H4 (cell line): ENCODE measurements at places on chromosomes 5 and 9.

DNA sequence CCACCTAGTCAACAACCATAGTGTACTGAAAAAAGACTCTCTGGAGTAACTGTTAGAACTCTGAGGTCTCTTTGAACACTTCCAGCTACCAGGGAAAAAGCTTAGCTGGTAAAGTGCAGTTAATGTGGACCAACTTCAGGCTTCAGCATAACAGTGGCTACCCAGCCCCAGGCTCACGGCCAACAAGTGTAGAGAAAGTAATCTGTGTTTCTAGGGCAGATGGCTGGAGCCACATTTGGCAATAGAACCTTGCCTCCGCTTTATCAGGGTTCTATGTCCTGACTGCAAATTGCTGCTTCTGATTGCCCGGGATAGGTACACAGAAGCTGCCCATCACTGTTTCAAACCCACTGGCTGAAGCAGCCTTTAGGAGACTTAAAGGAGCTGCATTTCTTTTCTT lies 76.0 kb upstream of the SIMC1 start:
- no peak for DNase-seq

- DNase-seq, result no peak
These were observed 233.5 kb downstream of the FRMD3 start for GRCh38 chr9:83304686-83305085.

DNA sequence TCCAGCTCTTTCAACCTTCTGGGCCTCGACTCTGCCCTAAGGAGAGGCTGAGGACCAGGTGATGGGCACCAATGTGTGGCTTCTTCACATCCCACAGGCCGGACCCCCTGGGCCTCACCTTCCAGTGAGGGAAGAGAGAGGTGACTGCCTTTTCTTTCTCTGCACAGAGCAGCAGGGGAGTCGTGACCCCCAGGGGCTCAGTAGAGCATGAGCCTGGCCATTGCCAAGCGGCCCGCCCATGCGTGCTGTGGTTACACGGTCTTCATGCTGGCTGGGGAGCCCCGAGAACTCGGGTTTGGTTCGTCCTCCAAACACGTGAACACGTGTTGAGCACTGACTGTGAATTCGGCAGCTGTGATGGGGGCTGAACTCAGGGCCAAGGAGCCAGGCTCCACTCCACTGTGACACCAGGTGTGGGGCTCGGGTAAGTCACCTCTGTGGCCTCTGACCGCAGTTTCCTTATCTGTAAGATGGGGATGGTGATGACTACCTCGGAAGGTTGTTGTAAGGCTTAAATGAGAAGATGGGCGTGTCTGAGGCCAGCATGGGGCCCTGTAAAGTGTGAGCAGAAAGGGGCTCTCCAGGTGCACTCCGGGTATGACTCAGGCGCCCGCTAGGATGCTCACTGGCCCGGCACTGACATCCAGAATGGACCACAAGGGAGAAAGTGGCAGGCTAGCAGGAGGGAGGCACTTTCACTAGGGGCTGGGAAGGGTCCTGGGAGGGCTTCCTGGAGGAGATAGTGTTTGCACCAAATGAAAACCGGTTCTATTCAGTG lies 13.4 kb upstream of the GRHPR start:
- DNase-seq, result no peak

- DNase-seq, result no peak
These were observed 4.1 kb downstream of the FBXW11 start for GRCh38 chr5:172002310-172002709.

DNA sequence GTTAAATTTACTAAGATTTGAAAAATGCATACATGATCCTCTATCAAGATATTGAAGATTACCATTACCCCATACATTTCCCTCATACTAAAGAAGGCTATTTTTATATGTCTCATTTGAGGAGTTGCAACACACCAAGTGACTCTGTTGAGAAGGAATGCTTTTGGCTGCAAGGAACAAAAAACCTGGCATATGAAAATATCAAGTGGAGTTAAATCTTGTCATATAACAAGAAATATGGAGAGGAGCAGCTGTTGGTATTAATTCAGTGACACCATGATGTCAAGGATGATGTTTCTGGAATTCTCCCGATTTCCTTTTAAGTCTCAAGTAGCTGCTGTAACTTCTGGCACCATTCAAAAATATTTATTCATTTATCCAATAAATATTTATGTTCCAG lies 193.8 kb downstream of the CSNK1G3 start:
- DNase-seq, result no peak

GRCh38 chr5:53508125-53508524 lies 27.7 kb downstream of the FST start:
- DNase-seq, result no peak

DNA sequence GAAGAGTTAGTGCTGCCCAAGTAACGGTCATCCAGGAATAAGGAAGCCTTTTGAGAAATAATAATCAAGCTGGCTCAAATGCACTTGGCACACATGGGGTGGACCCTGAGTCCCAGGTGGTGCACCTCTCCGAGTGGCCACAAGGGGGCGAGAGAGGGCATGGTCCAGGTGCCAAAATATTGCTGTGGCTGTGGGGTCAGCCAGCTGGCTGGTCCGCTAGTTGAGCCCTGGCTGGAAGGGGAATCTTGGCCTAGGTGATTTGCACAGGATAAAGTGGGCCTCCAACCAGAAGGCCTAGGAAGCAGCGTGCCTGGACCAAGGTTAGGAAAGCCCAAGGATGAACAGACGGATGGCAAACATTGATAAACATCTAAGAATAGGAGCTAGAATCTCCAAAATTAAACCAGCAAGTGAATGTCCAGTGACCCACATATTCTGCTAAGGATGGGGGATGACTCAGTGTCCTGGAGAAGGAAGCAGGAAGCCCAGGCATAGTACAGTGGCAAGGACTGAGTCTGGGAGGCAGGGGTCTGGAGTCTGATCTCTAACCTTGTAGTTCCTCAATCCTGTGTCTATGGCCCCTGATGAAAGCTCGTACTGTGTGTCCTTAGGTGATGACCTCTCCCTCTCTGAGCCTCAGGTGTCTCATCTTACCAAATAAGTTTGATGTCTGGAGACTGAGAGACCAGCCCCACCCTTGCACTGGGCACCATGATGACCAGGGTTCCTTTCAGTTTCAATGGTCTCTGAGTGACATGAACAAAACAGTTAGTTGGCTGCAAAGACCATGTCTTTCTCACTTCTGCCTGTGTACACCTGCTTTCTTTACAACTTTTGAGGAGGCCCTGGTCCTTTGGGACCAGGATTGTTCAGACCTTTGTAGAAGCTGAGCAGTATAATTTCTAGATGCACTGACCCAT lies 19.2 kb upstream of the SHB start:
- no peak for DNase-seq

DNA sequence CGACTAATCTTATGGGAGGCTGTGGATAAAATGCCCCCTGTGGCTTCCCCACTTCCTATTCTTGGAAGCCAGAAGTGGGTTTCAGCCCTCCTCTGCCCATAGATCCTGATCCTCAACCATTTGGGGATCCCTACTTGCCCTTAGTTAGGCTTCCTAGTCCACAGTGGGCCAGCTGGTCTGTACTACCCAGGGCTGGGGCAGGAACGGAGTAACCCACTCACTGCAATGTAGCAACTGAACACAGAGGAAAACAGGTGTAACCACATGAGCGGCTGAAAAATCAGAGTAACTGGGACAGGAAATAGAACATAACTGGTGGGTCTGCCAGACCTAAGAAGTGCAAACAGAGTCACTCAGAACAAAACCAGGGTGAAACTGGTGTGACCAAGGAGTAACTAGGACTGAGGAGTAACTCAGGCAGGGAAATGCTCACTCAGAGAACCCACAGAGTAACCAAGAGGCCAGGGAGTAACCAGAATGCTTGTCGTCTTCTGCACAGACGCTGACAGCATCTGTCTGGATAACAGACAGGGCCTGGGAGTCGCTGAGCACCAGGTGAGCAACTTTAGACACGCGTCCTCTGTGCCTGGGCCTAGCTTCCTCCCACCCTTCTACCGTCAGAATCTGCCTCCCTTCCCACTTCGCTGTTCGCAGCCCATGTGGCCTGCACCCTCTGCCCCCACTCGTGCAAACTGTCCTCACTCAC lies 1.0 kb downstream of the AQP3 start:
- no peak for DNase-seq
